ENCODE measurements at places on chromosomes 16 and 17.

GRCh38 chr16:72159386-72159785 is 12.6 kb downstream of the PMFBP1 start:
- no peak overlapping the region for H3K27ac ChIP-seq
- DNase-seq = no peak
- peaks cover 5% of the 10 kb centered on the region for H3K36me3 ChIP-seq
- peaks cover 4% of the 10 kb centered on the region for H3K27me3 ChIP-seq
- H3K4me3 ChIP-seq = no peak overlapping the region

DNA sequence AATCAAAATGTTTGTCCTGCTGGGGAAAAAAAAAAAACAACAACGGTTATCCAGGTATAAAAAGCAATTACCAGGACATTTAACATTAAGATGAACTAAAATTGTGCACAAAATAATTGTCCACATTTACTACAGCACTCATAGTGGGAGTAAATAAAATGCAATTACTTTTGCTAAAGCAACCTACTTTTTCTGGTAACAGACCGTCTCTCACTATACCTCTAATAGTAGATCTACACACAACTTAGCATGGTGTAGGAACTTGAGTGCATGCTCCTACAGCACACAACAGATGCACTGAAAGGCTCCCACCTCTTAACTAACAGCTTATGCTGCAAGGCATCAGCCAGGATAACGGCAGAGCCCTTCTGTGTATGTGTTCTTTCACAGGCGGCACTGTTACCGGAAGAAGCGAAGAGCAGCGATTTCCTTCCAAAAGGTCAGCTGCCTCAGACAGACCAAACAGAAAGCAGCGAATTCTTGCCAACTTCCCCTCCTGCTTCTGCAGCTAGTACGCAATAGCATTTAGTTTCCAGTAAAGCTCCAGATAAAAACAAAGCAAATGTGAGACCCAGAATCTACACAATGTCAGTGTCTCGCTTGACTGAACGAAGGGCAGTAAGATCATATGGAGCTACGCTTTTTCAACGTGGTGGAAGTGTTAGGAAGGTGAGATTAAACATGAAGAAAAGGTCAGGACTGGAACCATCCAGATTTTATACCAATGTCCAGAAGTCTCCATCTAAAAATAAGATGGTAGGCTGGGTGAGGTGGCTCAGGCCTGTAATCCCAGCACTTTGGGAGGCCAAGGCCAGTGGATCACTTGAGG is 27.6 kb downstream of the STAT5B start:
- peaks cover 33% of the 10 kb centered on the region for H3K4me1 ChIP-seq
- H3K36me3 ChIP-seq = no peaks in the 10 kb centered on the region
- peak; percentile 65 for DNase-seq
- H3K27ac ChIP-seq = peak overlapping the region; percentile 100
- H3K27me3 ChIP-seq = no peaks in the 10 kb centered on the region

- H3K27ac ChIP-seq = no peak overlapping the region
- H3K36me3 ChIP-seq = no peaks in the 10 kb centered on the region
- H3K4me3 ChIP-seq = no peak overlapping the region
- no peaks in the 10 kb centered on the region for H3K27me3 ChIP-seq
Measured at GRCh38 chr17:70892527-70892926, 723.2 kb downstream of the KCNJ2 start.

- no peak overlapping the region for H3K27ac ChIP-seq
- H3K4me1 ChIP-seq = no peaks in the 10 kb centered on the region
- no peaks in the 10 kb centered on the region for H3K27me3 ChIP-seq
Measured at GRCh38 chr17:15038656-15039055, 226.5 kb downstream of the PMP22 start.

DNA sequence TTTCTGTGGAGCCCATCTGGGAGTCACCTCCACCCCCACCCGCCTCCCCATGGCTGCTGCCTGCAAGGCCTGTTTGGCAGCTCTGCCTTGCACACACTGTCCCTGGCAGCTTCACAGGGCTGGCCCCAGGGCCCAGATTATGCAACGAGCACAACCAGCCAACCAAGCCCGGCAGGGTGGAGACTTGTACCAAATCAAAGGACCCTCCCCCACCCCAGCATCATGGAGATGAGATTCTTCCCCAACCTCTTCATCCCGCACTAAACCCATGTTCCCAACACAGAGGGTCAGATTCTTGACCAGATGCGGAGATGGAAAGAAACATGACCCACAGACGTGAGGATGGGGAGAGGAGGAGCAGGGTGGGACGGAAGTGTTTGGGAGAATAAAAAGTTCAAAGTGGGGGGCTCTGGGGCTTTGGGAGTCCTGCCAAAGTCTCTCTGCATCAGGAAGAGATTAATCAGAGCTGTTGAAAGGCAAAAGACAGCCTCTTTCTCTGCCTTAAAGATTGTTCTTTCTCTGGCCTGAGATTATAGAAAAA is 3.8 kb downstream of the SMARCD2 start:
- H3K27ac ChIP-seq = no peak overlapping the region
- peaks cover 22% of the 10 kb centered on the region for H3K4me1 ChIP-seq
- DNase-seq = no peak
- peaks cover 7% of the 10 kb centered on the region for H3K36me3 ChIP-seq
